Inflammatory macrophage treated with lipopolysaccharide for 1 hour (primary cell): ENCODE measurements at places on chromosomes 5 and 9.

- no peak for DNase-seq
These were observed 13.4 kb upstream of the STRBP start for GRCh38 chr9:123281659-123282350.

DNA sequence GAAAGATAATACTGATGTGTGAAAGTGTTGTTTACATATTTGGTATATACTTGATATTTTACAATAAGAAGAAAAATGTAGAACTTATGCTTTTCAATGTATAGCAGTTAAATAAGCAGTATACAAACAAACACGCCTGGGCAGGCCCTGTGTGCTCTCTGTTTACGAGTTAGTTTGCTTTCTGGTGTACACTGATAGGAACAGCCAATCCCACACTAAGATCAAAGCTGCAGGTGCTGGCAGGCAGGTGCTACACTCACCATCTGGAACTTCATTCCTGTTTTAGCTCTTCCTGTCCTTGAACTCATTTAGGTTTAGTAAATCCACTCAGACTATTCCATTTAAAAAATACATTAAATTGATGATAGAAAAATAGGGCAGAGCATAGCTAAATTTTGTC is 614.7 kb upstream of the ST8SIA4 start:
- no peak for DNase-seq

GRCh38 chr9:120949290-120949689 is 22.7 kb upstream of the TRAF1 start:
- no peak for DNase-seq

DNA sequence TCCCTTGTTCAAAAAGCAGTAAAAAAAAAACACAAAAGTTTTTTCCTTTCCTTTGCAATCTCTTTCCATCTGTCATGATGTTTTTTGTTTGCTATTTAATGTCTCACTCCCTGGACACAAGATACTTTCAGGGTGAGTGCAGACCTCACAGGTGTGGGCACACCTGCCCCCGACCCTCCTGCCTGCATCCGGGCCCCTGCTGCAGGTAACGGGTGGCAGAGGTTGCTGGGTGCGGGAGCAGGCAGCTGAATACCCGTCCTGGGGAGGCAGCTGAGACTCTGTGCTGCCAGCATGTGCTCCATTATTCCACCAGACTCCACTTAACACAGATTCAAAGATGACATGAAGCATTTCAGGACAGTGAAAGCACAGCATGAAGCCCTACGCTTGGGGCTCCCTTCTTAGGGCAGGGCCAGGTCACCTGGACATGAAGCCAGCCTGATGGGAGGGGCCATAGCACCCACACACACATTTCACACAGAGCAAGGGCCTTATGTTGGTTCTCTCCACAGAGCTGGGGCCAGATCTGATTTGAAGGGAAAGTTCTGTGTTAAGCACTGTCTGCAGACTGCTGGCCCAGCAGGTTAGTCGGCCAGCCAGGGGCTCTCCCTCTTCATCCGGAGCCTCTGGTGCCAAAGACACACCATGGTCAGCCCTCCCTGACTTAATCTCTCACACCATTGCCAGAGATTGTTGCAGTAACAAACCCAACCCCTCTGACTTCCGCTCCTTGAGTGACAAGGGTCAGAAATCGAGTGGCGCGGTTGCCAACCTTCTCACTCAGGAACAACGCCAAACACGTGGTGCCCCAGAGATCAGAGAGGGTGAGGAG is 13.0 kb downstream of the NEK6 start:
- no peak for DNase-seq

DNA sequence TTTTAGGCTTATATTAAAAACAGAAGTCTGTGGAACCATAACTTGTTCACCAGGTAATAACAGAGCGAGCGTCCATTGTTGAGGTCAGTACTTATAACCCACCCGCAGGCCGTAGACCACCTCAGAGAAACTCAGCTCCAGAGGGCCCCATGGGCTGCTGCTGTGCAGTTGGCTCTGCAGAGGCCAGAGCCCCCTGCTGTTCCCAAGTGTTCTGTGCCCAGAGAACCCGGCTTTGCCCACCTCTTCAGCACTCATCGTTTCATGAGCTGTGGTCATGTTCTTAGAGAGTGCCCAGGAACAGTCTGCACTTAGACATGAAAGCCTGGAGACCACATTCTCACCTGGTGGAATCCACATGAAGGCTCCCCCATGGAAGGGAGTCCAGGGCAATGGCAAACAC is 50.4 kb upstream of the SLC2A8 start:
- DNase-seq, result no peak

DNA sequence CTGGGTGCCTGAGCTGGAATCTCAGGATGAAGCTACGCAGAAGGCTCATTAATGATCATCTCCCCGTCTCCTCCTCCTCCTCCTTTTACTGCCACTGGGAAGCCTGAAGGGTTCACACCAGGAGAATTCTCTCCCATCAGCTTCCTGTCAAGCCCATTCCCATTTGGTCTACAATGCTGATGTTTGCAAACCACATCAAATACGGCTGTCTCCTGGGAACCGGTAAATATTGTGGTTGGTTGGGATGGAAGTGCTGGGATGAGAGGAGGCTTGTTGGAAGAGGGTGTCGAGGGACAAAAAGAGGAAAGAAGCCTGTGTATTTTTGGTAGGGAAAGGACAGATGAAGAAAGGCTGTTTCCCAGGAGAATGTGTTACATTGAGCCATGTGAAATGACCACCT is 13.2 kb upstream of the S1PR3 start:
- no peak for DNase-seq

DNA sequence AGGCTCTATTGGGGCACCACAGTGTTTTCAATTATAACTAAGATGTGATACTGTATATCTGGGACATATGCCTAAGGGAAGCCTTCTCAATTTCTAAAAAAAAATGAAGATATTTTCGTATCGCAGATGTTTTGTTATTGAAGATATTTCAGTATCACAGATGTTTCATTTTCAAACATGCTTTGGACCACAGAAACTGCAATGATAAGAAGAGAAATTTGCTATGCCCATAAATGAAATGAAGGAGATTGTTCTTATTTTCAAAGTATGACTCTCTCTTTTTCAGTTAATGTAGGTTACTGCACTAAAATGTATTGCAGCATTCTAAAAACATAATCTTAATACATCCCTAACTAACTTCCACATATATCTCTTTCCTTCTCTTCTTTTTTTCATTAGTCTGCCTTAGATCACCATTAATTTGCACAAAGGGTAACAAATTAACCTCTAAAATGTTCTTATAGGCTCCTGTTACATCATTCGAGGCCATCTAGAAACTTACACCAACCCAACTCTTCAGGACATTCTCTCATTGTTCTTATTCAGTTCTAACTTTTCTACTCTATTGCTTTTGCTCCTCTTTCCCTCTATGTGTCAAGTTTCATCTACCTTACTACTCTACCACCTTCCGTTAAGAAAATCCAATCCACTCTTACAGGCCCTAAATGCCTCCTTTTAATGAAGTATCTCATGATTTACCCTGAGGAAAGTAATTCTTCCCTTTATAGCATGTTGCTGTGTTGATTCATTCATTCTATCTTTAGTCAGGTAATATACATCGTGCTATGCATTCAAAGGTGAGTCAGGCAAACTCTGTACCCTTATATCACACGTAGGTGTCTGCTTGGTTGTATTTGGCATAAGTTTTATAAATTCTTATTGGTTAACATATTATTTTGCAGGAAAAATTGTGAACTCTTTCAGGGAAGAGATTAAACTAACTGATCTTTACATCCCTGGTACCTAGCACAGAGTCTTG is 70.5 kb downstream of the ST8SIA4 start:
- no peak for DNase-seq

DNA sequence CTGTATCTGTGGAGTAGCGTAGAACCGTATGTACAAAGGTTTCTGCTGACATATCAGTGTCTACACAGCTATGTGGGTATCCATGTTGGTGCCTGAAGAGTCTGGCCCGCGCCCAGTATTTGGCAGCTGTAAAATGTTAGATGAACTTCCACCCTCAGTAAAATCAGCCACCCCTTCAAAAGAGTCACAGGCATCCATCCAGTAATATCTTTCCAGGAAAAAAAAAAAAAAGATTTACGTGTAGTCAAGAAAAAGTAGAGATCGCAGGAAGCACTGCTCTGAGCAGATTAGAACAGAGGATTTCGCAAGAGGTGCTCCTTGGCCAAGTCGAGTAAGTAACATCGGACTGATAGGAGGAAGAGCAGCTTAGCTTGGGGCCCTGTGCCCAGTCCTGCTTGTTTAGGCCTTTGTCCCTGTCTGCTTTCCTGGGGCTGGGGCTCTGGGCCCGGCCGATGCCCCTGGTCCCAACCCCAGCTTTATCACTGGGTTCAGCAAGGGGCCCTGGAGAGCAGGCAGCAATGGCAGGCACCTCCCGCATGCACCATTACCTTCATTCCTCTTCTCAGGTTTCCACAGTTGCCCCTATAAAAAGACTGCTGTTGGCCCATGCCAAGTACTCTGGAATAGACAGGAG is 21.2 kb downstream of the DAPK1 start:
- peak; percentile 68 for DNase-seq

DNA sequence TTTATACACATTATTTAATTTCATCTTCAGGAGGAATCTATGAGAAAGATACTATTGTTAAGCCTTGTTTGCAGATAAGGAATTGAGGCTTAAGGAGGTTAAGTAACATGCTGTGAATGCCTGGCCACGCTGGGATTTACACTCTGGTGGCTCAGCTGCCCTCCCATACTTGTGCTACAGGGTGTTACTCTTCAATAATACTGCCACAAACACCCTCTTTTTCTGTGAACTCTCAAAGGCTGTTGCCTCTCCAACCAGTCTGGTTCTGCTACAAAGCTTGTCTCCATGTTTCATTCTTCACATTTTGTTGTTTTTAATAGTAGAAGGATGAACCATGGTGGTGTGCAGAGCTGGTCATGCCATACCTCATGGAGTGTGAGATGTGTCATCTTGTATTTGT is 76.7 kb upstream of the TNFAIP8 start:
- no peak for DNase-seq

- DNase-seq, result no peak
These were observed 585.8 kb downstream of the TLE4 start for GRCh38 chr9:80157561-80157983.

DNA sequence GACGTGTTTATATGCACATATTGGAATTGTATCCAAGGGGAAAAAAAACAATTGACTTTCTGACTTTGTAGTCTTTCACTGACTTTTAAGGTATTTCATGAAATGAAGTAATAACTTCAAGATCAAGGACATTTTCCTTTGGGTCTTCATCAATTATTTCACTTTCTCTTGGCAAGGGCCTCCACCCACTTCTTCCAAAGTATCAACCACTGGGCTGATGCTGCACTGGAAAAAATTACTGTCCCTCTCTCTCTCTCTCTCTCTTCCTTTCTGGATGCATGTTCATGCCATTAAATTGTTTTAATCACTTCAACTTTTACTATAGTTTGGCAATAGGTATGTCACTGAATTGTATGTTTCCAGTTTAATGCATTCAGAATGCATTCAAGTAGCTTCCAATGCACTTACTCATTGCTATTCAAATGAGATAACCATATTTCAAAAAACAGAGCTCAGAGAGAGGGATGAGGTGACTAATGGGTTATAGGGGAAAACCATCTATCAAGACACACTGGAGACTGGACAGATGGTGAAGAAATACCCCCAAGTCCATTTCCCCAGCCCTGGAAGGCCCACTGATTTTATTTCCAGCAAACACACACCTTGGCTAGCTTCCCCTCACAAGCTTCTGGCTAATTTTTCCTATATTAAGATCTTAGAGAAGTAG is 585.3 kb downstream of the EBF1 start:
- DNase-seq, result peak; percentile 18

DNA sequence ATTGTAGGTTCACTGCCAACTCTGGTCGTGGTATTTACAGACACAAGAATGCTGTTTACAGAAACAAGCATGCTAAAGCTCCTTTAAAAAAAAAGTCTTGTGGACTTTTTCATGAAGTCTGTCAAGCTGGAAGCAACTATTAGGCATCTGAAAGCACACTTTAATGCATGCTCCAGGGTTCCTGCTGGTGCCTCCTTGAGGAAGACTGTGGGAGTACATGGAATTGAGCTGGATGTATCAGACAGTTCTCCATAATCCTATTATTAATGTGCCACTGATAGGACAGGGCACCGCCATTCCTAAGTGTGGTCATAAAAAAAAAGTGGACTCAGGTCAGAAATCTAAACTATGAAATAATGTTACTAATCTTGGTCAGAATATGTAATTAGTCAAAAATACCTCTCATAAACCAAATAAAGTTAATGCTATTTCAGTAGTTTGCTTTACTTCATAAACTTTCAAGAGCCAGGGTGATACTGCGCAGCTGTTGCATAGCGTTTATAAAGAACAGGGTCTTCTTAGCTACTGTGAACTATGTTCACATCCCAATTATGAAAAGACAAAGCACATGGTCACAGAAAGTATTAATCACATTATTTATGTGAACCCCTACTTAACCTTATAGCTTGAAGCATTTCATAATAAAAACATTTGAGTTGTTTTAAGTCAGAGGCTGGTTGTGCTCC is 390.8 kb upstream of the PTGER4 start:
- DNase-seq, result no peak

DNA sequence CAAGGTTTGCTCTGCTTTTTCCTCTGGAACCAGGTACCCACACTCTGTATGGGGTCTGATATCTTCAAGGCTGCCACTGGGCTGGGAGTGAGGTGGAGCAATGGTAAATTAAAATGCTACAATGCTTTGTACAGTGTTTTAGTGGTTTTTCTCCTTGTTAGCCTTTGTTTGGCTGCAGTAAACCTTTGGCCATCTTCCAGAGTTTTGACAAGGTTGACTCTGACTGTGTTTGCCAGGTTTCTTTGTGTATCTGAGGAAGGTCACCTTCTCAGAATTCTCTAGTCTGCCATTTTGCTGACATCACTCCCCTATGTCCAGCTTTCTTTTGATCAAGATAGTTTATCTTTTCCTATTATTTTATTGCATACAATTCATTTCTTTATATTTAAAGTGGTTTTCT is 11.2 kb downstream of the SPATA31D1 start:
- no peak for DNase-seq

DNA sequence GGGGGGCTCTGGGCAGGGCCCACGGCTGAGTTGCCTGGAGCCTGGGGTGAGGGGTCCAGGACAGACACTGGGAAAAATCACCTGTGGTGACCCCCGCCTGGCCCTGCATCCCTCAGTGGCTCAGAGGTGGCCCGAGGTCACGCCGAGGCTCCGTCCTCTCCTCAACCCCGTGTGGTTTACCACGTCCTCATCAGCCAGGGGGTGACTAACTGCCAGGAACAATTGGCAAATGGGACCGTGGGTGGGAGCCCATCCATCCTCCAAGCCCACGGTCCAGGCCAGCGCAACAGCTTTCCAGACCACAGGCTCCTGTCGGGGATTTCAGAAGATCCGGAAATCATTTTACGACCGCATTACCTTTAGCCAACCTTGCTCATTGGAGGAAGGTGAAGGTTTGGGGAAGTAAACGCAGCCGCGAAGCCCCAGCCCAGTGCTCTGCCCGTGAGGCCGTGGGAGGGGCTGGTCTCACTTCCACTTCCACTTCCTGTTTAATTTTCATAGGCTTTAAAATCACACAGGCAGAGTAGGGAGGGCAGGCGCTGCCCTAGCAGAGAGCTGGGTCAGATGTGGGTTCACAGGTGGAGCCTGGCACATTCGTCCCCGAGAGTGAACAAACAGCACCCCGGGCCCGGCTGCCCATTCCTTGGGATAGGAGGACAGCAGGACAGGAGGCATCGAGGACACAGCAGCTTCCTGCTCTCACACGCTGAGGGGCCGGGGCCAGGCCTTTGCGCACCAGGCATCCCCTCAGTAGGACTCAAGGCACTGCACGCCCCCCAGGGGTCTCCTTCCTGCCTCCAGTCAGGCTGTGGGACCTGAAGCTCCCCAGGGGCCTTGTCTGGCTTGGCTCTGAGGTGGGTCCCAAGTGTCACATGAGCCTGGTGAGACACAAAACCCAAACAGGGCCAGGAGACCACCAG is 19.8 kb upstream of the SLC9A3 start:
- DNase-seq, result peak; percentile 92
